ENCODE measurements at places on chromosomes 1 and 21.

- no peak for DNase-seq
Measured at GRCh38 chr1:149888999-149889289, 10.4 kb upstream of the BOLA1 start.

- no peak for DNase-seq
Measured at GRCh38 chr1:197016751-197017150, 39.4 kb downstream of the CFHR5 start.

GRCh38 chr1:22731924-22732720 lies 21.5 kb downstream of the EPHB2 start:
- no peak for DNase-seq

DNA sequence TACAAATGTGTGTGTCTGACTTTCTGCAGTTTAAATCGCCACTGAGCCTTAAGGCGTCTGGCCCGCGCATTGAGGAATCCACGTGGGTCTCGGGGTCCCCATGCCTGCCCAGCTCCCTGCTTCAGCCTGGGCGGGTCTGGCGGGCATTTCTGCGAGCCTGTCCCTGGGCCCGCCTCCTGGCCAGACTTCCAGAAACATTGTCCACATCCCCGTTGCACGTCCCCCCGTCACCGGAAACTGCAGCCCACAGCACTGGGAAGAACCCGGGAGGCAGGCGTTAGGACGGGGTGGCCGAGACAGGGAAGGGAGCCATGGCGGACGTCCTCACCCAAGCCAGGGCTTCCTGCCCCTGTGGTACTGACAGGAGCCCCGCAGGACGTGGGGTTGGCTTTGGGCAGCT lies 113.1 kb upstream of the COL6A1 start:
- no peak for DNase-seq

GRCh38 chr1:147214842-147215539 lies 10.1 kb downstream of the FMO5 start:
- DNase-seq, result no peak

DNA sequence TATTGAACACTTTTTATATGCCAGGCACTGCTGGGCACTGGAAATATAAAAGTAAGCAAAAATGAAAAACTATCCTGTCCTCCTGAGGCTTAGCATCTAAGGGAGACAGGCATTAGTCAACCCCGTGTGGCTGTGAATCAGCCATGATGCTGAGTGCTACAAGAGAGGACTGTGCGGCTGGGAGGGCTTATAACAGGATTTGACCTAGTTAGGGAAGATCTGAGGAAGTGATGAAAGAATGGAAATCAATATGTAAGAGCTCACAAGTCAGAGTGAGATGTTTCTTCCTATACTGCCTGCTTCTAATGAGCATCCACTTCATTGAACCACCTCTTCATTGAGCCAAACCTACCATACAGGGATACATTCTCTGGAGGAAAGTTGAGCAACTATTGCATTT lies 15.1 kb downstream of the TRIM45 start:
- no peak for DNase-seq

DNA sequence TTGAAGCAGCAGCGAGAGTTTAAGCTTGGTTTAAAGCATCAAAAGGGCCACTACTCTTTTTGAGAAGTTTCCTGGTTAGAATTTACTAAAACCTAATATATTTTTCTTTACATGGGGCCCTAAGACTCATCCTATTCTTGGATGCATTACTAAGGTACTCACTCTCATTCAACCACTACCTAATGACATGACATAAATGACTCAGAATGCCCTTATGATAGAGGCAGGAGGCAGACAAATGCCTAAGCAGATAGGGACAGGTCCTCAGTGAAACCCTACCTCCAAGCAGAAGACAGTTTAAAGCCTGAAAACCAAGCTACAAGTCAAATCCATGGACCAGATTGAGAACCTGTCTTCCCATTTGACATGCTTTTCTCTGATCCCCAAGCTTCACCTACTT lies 34.3 kb upstream of the SLC35A3 start:
- DNase-seq, result no peak

- DNase-seq, result no peak
Measured at GRCh38 chr1:200891774-200892157, 2.9 kb upstream of the INAVA start.

GRCh38 chr1:16186655-16187235 lies 25.7 kb downstream of the ARHGEF19 start:
- DNase-seq, result no peak

DNA sequence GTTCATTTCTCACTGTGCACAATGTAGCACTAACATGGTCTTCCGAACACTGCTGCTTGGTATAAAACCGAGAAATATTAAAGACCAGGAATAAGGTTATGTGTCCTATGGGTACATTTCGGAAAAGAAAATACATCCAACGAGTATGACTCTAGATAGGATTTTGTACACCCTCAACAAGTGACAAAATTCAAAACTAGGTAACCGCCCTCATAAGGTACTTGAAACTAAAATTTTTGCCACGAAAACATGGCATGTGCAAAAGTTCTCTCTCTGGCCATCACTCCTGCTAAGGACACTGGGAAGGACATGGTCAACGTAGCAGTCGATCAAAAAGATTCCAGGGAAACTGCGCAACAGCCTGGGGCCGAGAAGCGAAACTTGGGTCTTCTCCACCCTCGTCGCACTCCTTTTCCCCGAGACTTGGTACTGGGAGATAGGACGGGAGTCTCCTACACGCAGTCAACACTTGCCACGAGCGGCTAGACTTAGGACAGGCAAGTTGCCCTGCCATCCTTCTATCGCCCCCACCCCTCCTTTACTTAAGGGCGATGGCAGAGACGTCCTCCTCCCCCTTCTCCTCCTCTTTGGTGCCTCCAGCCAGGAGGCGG lies 338 bp upstream of the TOR1AIP1 start:
- no peak for DNase-seq

DNA sequence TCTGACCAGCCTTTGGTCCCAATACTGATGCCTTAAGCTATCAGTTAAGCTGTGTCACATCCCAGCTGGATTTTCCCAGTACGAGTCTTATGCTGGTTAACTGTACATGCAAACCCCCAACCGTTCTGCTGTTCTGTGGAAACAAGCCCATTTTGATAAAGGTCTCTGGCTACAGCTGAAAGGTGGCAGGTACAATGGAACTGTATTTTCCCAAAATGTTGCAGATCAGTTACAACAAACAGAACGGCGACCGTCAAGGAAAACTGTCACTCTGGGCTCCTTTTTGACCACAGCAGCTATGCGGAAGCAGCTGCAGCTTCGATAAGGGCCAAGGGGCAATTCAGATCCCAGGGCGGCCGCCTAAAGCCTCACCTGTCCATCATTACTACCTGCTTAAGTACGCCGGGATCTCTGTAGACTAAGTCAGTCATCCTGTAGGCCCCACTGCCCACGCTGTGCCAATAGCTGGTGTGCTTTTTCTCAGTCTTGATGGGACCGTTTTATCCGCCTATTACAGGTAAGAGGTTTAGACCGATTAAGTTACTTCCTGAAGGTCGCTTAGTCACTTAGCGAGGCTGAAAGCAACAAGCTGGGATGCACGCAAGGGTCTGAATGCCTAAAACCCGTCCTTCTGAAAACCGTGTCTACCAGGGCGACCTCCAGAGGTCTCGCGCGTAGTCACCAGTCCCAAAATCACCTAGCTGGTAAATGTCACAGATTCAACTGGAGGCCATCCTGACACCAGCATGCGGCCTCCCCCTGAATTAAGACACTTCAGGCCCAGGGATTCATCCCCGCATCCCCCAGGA lies 11.1 kb upstream of the RAB42 start:
- DNase-seq, result peak; percentile 66

DNA sequence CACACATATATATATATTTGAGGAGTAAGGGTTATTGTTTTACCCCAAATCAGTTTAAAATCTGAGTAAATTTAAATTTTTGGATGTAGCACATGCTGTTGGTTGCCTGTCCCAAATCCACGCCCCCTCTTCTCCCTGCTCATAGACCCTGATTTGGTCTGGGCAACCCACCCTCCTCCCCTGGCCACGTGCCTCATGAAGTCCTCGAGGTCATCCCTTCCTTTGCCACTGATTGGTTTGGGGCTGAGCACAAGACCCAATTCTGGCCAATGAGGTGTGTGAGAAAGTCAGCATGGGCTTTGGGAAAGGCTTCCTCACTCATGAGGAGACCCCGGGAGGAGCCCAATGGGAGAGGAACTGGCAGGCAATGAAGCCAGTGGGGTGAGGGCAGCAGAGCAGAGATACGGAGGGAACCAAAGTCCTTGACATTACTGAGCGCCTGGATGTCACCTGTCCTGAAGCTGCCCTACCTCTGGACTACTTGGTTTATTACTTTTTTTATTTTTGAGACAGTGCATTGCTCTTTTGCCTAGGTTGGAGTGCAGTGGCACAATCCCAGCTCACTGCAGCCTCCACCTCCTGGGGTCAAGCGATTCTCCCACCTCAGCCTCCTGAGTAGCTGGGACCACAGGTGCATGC lies 31.3 kb upstream of the GPR157 start:
- no peak for DNase-seq

GRCh38 chr1:205294934-205295333 lies 26.6 kb downstream of the NUAK2 start:
- DNase-seq, result no peak

DNA sequence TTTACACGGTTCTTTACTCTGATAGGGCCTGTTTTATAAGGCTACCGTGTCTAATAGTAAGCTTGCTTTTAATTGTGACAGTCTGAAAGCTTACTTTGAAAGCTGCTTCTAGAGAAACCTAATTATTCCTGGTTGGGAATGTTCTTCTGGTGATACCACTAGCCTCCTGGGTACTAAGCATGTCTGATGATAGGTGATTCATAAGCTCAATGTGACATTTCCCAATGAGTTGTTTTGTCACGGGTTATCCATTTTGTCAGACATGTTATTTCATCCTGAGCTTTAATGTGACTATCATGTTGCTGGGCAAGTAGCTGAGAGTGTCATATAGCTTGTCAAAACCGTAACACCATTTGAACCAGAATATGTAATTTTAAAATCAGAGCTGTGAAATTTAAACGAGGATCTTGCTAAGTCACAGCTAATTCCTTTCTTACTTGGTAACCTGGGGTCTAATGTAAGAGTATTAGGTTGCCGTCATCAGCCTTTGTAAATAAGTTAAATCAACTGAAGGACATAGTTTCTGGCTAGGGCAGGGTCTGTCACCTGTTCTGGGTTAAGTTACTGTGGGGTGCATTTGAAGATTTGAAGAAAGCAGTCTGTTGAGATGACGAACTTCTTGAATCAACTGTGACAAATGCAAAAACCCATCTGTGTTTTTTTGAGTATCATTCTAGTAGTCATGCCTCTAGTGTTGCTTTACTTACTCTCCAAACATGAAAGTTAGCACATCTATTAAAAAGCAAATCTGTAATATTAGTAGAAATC lies 529.2 kb downstream of the USP25 start:
- DNase-seq, result no peak

- DNase-seq, result no peak
Measured at GRCh38 chr1:212013672-212014071, 21.7 kb downstream of the INTS7 start.

- no peak for DNase-seq
Measured at GRCh38 chr1:11377954-11378353, 101.0 kb upstream of the DISP3 start.

- DNase-seq, result no peak
Measured at GRCh38 chr1:11150326-11150725, 38.8 kb upstream of the ANGPTL7 start.

Measured in CD4-positive, alpha-beta T cell treated with Interleukin-21 for 1 hour (primary cell).